ENCODE measurements at places on chromosomes 16 and 17. TPM values are rescaled to one million over a fixed set of nuclear protein-coding genes. Genes with fewer than 3 reads are reported as not detected.

GRCh38 chr17:38663125-38663751 lies 11.5 kb downstream of the EPOP start:
- no peaks in the 10 kb centered on the region for H3K27me3 ChIP-seq
- H3K36me3 ChIP-seq, result no peaks in the 10 kb centered on the region
- H3K4me3 ChIP-seq, result no peak overlapping the region
- no peak overlapping the region for H3K27ac ChIP-seq
- no peaks in the 10 kb centered on the region for H3K4me1 ChIP-seq

GRCh38 chr16:25078386-25078978 lies 33.1 kb upstream of the LCMT1 start:
- H3K27ac ChIP-seq, result no peak overlapping the region
- H3K4me3 ChIP-seq, result no peak overlapping the region
- H3K4me1 ChIP-seq, result no peaks in the 10 kb centered on the region

- peak overlapping the region; percentile 36 for H3K27ac ChIP-seq
- no peak for DNase-seq
- no peaks in the 10 kb centered on the region for H3K36me3 ChIP-seq
- no peaks in the 10 kb centered on the region for H3K27me3 ChIP-seq
These were observed 108.5 kb downstream of the RAB11FIP4 start for GRCh38 chr17:31499771-31500554.

DNA sequence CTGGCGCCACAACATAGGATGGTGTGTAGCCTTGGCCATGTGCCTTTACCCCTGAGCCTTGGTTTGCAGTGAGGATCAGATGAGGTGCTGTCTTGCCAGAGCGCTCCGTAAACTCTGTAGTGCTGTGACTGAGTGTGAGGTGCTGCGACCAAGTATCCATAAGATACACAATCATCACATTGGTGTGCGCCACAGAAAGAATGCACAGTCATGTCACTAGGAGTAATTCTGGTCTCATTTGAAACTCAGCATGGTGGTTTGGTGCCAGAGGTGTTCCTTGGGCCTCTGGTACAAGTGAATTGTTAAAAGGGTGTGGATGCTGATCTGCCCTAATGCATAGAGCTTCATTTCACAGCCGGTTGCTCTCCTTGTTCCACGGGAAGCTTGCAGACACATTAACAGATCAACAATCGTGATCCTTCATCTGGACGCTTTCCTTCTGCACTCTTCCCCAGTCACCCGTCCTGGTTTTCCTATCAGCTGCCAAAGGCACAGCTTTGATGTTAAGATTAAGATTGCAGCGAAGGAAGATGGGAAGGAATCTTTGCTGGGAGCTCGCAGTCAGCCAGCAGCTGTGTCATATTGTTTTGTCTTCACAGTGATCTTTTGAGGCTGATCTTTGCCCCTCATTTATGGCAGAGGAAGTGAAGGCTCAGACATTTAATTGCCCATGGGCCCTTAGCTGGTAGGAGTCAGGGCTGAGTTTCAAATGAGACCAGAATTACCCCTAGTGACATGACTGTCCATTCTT lies 79.1 kb downstream of the KSR1 start:
- no peak overlapping the region for H3K4me3 ChIP-seq
- no peak for DNase-seq
- no peak overlapping the region for H3K27ac ChIP-seq
- no peaks in the 10 kb centered on the region for H3K27me3 ChIP-seq

GRCh38 chr16:12800817-12801216 lies 2.9 kb downstream of the CPPED1 start:
- H3K27ac ChIP-seq, result peak overlapping the region; percentile 16
- H3K4me1 ChIP-seq, result peaks cover 2% of the 10 kb centered on the region
- no peak overlapping the region for H3K4me3 ChIP-seq
- DNase-seq, result no peak
- H3K27me3 ChIP-seq, result no peaks in the 10 kb centered on the region

TBX21 gene
- 0.19 TPM for total RNA-seq

- DNase-seq, result peak; percentile 45
- H3K27me3 ChIP-seq, result no peaks in the 10 kb centered on the region
- H3K4me3 ChIP-seq, result no peak overlapping the region
- H3K36me3 ChIP-seq, result peaks cover 20% of the 10 kb centered on the region
- no peak overlapping the region for H3K27ac ChIP-seq
- H3K4me1 ChIP-seq, result no peaks in the 10 kb centered on the region
These were observed 25.8 kb downstream of the WSB1 start for GRCh38 chr17:27319541-27320221.

DNA sequence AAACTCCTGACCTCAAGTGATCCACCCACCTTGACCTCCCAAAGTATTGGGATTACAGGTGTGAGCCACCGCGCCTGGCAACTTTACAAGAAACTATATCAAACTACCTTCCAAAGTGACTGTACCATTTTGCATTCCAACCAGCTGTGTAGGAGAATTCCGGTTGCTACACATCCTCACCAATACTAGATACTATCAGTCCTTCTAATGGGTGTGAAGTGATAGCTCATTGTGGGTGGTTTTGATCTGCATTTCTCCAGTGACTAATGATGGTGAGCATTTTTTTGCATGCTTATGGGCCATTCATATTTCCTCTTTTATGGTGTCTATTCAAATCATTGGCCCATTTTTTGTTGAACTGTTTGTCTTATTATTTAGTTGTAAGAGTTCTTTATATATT lies 37.7 kb downstream of the SCNN1B start:
- H3K4me3 ChIP-seq, result no peak overlapping the region
- DNase-seq, result no peak
- H3K27me3 ChIP-seq, result peaks cover 2% of the 10 kb centered on the region

- H3K27ac ChIP-seq, result peak overlapping the region; percentile 85
- no peaks in the 10 kb centered on the region for H3K27me3 ChIP-seq
- peak overlapping the region; percentile 56 for H3K4me3 ChIP-seq
- peaks cover 16% of the 10 kb centered on the region for H3K4me1 ChIP-seq
- H3K36me3 ChIP-seq, result no peaks in the 10 kb centered on the region
These were observed 19.3 kb downstream of the CD2BP2 start for GRCh38 chr16:30335598-30336474.

GRCh38 chr16:83588070-83588469 lies 219.7 kb upstream of the HSBP1 start:
- H3K36me3 ChIP-seq, result no peaks in the 10 kb centered on the region
- no peak overlapping the region for H3K27ac ChIP-seq
- no peak for DNase-seq

DNA sequence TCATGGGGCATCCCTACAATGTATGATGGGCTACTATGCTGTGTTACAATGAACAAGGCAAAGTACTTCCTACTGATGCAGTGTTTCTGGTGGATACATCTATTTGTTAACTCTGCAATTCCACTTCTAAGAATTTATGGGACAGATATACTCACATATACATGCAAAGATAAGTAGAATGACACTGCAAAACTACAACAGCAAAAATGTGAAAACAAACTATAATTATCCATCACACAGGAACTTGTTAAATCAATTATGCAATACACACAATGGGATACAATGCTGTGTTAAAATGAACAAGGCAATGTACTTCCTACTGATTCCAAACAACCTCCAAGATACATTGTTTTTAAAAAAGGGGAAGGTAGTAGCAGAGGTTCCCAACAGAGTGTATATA lies 3.2 kb downstream of the DDX52 start:
- H3K4me3 ChIP-seq, result no peak overlapping the region
- peaks cover 12% of the 10 kb centered on the region for H3K4me1 ChIP-seq
- no peaks in the 10 kb centered on the region for H3K27me3 ChIP-seq
- peaks cover 6% of the 10 kb centered on the region for H3K36me3 ChIP-seq
- no peak for DNase-seq
